WTC11 (cell line): ENCODE measurements at places on chromosomes 1 and 21.

DNA sequence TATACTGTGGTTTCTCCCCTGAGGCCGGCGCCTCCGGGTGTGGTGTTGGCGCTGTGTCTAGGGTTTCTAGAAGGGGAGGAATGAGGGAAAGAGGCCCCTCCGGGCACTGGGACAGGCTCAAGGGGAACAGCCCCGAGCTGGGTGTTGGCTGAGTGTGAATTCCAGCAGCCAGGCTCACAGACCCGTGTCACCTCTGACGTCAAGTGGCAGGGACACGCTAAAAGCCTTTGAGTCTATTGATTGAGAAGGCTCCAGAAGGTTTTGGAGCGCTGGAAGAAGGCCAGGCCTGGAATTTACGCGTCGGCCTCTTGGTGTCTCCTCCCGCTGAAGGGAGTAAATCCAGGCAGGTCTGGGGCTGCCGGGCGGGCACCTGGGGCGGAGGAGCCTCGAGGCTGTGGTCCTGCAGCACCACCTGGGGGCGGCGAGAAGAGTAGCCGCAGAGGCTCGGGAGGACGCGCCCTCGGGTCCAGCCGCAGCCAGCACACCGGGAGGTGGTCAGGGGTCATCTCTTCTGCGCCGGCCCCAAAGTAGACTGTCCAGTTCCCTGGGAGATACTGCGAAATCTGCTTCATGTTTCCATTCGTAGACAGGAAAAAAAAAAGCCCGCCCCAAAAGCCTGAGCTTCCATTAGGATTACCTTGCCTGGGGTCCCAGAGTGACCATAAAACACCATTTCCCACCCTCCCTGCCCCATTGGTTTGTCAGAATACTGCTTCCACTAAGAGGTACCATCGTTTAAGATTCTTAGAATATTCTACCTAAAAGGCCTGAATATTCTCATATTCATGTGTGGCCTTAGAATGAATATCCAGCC lies 61.7 kb downstream of the TLR5 start:
- DNase-seq: peak; percentile 95

- peak; percentile 25 for DNase-seq
Measured at GRCh38 chr1:161119092-161119903, 1.4 kb downstream of the NIT1 start.

DNA sequence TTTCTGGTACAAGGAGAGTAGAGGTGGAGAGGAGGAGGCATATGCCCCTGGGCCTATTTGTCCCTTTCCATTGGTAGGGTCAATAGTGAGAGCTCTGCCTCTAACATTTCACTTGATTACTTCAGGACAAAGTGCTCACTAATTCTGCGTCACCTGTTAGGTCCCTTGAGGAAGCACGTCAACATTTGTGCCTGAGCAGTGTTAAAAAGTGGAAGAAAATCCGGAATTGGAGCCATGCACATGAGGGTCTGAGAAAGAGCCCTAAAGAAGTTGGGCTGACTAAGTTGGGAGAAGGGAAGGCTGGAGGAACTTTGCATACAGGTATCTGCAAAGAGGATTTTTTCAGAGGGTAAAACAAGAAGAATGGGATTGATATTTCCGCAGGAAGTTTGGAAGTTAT lies 1.9 kb downstream of the SLC25A44 start:
- no peak for DNase-seq

DNA sequence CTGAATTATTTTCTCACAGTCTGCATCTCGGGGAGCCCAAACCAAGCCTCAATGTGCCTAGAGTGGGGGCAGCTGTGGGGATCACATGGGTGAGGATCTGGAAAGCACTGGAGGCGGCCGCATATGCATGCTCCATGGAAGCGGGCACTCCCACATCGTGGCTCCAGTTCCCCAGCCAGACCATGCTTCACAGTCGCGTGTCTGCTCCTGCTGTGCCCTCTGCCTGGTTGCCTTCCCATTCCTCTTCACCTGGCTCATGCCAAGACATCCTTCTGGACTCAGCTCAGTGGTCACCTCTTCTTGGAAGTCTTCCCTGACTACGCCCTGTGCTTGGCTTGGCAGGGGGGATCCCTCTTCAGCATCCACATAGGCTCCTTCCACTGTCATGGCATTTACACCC lies 32.8 kb downstream of the IGSF21 start:
- no peak for DNase-seq

- DNase-seq: no peak
Measured at GRCh38 chr1:25107643-25108010, 124.7 kb downstream of the SYF2 start.

- DNase-seq: no peak
Measured at GRCh38 chr1:163477276-163477830, 155.6 kb downstream of the NUF2 start.

GRCh38 chr1:167099851-167100250 lies 6.0 kb downstream of the STYXL2 start:
- no peak for DNase-seq

- no peak for DNase-seq
Measured at GRCh38 chr1:16926491-16927073, 4.9 kb downstream of the CROCC start.

- DNase-seq: peak; percentile 53
Measured at GRCh38 chr1:10677491-10678391, 118.7 kb downstream of the CASZ1 start.

DNA sequence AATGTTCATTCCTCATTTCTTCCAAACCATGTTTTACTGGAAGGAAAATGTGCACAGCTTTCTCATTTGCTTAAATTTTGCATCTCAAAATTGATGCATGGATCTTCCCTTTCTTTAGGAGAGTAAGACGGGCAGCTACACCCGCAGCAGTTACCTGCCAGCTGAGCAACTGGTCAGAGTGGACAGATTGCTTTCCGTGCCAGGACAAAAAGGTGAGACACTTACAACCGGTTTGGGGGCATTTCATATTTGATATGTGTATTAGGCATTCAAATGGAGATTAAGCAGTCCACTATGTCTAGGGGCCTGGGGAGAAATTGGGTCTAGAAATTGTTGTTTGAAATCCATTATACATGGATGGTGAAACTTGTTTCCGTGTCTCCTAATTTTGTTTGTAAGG lies 12.9 kb downstream of the C8A start:
- DNase-seq: no peak

DNA sequence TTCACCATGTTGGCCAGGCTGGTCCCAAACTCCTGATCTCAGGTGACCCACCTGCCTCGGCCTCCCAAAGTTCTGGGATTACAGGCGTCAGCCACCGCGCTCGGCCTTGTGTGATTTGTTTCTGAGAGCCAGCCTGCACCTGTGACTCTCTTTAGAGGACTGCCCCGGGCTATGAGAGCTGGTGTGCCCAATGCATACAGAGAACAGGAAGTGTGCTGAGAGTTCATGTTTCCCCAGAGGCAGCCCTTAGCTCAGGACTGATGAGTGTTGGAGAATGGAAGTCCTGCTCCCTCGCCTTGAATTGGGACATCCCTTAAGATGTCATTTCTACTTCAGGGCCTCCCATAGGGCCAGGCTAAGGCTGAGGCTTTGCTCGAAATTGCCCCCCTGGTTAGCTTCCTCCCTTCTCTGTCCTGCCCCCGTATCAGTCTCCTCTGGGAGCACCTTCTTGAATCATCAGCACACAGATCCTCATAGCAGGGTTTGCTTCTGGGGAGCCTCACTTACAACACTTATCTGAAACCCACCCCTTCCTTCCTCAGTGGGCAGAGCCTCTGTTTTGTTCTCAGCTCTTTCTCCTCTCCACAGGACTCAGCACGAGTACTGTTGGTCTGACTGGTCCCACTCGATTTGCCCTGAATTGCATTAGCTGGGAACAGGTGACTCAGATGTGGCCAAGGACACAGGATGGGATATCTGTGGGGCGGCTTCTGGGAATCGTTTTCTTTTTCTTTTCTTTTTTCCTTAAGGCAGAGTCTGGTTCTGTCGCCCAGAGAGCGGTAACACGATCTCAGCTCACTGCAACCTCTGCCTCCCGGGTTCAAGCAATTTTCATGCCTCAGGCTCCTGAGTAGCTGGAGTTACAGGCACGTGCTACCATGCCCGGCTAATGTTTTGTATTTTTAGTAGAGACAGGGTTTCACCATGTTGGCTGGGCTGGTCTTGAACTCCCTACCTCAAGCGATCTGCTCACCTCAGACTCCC lies 80.1 kb downstream of the UBIAD1 start:
- DNase-seq: no peak

GRCh38 chr1:153795934-153796785 lies 21.0 kb downstream of the SLC27A3 start:
- no peak for DNase-seq
